ENCODE measurements at places on chromosomes 1 and 21.

GRCh38 chr1:32332290-32333079 is 3.5 kb downstream of the MARCKSL1 start:
- DNase-seq, result no peak

DNA sequence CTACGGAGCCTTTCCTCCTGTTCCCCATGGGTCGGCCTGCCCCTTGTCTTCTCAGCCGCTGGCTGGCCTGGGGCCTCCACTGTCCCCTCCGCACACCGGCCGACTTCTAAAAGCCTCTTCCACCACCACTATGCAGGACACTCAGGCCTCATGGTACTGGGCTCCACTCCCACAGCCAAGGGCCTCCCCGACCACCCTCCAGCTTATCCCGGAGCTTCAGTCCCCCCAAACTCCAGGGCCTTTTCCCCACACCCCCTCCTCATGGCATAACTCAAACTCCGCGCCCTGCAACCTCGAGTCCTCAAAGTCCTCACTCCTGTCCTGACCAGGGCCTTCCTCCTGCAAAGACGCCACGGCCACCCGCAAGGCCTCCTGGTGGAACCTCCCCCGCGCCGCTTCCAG is 2.0 kb downstream of the LRRC41 start:
- DNase-seq, result no peak

GRCh38 chr1:21706151-21706835 is 37.1 kb upstream of the RAP1GAP start:
- DNase-seq, result peak; percentile 8

- DNase-seq, result peak; percentile 88
Measured at GRCh38 chr1:204806943-204807687, 63.5 kb upstream of the NFASC start.

GRCh38 chr1:55382806-55383305 is 167.7 kb upstream of the USP24 start:
- no peak for DNase-seq
